Pulmonary artery endothelial cell (primary cell): ENCODE measurements at places on chromosomes 3 and 15. TPM values are rescaled to one million over a fixed set of nuclear protein-coding genes. Genes with fewer than 3 reads are reported as not detected.

Gene UBL7
- 27.2 and 33.1 TPM in 2 replicates for total RNA-seq

Gene GPR149
- not detected in 2 replicates for total RNA-seq

Gene FGF7
- total RNA-seq, result 0.14 TPM in 1 of 2 replicates, not detected in the other

Gene ATG7
- total RNA-seq, result 52.4 and 69.4 TPM in 2 replicates

GRCh38 chr3:167728632-167729323 is 5.9 kb downstream of the PDCD10 start:
- no peak for DNase-seq

DNA sequence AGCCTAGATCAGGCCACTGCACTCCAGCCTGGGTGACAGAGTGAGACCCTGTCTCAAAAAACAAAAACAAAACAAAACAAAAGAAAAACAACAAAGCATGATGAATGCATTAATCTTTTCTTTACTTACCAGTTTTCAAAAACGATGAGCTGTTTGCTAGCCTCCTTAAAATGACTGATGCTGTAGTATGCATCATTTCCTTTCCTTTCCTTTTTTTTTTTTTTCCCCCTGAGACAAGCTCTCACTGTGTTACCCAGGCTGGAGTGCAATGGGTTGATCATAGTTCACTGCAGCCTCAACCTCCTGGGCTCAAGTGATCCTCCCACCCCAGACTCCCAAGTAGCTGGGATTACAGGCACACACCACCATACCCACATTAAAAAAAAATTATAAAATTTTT is 202.0 kb downstream of the ADAMTSL3 start:
- no peak for DNase-seq

DNA sequence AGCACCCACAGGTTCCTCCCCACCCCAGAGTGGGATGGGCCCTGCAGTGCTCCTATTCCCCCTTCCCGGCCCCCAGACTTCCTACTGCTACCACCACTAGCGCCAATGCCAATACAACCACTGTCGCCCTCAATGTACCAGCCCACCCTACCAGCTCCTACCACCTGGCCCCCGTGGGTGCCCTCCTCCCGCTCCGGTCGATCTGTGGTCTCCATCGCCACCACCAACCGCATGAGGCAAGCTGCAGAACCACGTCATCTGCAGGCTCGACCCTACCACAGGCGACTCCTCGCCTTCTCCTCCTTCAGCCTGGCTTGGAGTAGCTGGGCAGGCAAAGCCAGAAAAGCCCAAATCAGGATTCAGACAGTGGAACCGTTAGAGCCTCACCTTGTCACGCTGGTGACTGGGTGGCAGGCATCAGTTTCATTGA is 179.3 kb downstream of the POTEB3 start:
- no peak for DNase-seq

DNA sequence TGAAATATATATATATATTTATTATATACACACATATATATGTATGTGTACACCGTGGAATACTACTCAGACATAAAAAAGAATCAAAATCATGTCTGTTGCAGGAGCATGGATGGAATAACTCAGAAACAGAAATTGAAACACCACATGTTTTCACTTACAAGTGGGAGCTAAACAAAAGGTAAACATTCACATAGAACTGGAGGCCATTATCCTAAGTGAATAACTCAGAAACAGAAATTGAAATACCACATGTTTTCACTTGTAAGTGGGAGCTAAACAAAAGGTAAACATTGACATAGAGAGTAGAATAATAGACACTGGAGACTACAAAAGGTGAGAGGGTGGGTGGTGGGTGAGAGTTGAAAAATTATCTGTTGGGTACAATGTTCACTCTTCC is 171.5 kb upstream of the GOLIM4 start:
- DNase-seq, result no peak

- no peak for DNase-seq
Measured at GRCh38 chr15:53522991-53523390, 236.5 kb downstream of the WDR72 start.

DNA sequence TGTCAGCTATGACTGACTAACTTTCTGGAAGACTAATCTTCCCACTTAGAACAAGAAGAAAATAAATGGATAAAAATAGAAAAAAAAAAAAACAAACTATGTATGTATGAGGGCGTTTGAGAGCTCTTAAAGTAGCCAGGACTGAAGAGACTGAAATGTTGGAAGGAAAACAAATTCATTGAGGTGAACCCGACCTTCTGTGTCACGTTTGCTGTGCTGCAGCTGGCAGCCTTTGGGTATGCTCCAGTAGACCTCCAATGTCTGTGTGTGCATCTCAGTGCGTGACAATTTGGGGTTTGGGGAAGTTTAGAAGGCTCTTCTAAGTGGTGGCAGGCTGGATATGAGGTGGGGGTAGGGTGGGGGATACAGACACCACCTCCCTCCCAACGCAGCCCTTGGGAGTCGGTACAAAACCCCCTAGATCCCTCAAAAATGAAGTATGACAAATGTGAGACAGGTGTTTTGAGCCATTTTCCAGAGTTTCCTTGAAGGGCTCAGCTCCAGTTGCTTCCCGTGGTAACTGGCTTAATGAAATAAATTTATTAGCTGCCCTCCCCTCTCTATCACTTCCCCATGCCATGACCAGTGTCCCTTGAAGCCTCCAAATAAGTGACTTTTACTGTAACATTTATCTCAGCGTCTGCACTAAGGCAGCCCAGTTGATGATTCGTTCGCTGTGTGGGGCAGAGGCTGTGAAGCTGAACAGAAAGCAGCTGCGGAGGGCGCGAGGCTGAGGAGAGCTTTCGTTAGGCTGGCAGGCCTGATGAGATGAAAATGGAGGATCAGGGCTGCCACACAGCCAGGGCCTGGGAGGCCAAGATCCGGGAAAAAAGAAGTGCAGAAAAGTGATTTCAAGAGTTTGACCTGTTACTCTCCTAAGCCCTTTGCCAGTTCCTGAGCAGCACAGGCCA is 34.9 kb upstream of the GABRB3 start:
- DNase-seq, result no peak

GRCh38 chr3:159763011-159763601 is 225.5 kb upstream of the IL12A start:
- DNase-seq, result peak; percentile 91
